Subcutaneous adipose tissue (tissue), 4 donors: ENCODE measurements at places on chromosomes 6 and 20. TPM values are rescaled to one million over a fixed set of nuclear protein-coding genes. Genes with fewer than 3 reads are reported as not detected.

The OR2B6 gene
- total RNA-seq: not detected

The NRN1 gene
- 70.3 TPM for total RNA-seq

The HTR1E gene
- total RNA-seq: not detected

The SRSF12 gene
- 0.17 TPM for total RNA-seq

The BPI gene
- total RNA-seq: not detected

The PNPLA1 gene
- not detected for total RNA-seq

The MAS1L gene
- not detected for total RNA-seq

The APOBEC2 gene
- total RNA-seq: not detected

The NNAT gene
- 11.0 TPM for total RNA-seq

The DUSP15 gene
- 1.2 TPM for total RNA-seq

The CENPW gene
- total RNA-seq: not detected

The SMLR1 gene
- total RNA-seq: not detected

The OPN5 gene
- not detected for total RNA-seq

The WFDC5 gene
- not detected for total RNA-seq

The IMPG1 gene
- total RNA-seq: not detected

The TBC1D22B gene
- 4.8 TPM for total RNA-seq
